ENCODE measurements at places on chromosomes 1 and 21.

GRCh38 chr1:247906504-247907047, 11.2 kb downstream of the OR2W3 start:
- DNase-seq = no peak

DNA sequence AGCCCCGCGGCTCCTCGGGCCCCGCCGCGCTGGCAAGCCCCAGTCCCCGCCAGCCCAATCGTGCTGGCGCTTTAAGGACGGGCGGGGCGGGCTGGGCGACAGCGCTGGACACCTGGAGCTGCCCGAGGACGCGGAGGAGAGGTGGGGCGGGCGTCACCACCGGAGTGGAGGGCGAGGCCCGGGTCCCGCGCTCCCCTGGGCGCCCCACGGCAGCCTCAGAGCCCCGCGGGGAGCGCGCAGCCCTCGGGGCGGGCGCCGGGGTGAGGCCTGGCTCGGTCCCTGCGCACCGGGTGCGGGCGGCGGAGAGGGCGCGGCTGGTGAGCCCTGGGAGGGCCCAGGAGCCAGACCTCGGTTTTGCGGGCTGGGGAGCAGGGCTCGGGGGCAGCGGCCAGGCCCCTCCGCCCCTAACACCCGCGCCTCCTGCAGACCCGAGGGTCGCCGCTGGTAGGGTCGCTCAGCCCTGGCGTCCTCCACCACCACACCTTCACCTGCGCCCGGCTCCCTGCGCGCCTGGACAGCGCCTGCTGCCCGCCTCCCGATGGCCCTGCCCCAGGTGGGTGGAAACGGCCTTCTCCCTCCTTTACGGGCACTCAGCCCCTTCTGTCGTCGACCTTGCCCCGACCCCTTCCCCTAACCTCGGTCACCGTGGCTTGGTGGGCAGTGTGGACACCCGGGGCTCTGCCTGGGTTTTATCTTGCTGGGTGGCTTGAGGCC, at the start of gene TMEM61:
TSS of gene TMEM61 (plus strand) at position 101 of the 714 bp plus-strand sequence. CDS start at position 539, 438 bp downstream.
- peak; percentile 46 for DNase-seq

- DNase-seq = no peak
These were observed 1.5 kb downstream of the L1TD1 start for GRCh38 chr1:62196086-62196690.

DNA sequence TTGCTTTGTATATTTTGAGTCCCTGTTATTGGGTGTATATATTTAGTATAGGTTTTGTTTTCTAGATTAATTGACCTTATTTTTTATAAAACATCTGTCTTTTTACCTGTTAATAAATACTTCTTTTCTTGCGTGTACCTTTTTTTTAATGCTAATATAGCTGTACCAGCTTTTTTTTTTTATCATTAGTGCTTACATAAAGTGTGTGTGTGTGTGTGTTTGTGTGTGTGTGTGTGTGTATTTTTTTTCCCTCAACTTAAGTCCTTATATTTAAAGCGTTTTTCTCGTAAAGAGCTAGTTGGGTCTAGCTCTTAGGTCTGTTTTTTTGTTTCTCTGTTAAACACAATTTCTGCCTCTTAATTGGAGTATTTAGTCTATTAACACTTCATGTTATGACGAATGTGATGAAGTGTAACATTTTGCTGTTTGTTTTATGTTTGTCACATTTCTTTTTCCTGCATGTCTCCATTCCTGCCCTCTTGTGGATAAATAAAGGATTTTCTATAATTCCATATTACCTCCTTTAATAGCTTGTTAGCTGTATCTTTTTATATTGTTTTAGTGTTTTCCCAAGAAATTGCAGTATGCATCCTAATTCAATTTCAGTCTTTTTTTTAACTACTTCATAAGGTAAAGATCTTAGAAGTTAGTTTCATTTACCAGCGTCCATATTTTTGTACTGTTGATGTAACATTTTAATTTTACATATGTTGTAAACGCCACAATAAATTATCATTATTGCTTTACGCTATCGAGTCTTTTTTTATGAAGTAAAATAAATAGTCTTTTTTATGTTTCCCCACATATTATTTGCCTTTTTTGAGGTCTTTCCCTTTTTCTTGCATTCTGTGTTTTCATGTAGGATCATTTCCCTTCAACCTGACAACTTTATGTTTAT, 4.3 kb downstream of the PRMT2 start:
- DNase-seq = no peak

- no peak for DNase-seq
These were observed 11.9 kb downstream of the PRXL2B start for GRCh38 chr1:2598329-2598931.

DNA sequence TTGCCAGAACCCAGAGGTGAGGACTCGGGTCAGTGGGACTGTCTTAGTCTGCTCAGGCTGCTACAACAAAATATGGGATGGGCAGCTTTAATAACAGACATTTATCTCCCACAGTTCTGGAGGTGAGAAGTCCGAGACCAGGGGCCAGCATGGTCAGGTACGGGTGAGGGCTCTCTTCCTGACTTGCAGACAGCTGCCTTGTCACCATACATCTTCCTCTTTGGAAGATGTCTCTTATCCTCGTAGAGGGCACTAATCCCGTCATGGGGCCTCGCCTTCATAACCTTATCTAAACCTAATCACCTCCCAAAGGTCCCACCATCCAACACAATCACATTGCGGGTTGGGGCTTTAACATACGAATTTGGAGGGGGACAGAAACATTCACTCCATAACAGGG, 51.9 kb downstream of the GLUL start:
- no peak for DNase-seq

DNA sequence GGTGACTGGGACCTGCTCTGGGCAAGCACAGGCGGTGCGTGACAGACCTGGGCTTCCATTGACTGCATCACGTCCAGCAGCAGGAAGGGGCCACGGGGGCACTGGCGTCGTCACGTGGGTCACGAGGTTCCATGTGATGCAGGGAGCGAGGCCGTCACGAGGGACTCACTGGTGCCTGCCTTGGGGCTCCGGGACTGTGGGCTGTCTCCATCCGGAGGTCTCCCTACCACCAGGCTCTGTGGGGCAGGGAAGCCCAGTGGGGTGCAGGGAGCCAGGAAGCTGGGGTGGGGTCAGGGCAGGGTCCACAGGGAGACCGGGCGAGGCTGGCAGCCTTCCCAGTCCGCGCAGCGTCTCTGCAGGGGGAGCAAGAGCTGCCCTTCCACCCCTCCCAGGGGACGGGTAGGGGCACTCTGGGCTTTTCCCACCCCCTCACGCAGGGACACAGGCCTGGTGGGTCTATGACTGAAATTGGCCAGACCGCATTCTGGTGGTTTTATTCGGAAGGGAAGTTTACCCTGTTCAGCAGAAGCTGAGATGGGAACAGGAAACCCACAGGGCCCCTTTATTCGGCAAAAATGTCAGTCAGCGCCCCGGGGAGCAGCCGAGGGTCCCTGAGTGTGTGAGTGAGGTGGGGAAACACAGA, 416 bp upstream of the TNFRSF14 start:
- DNase-seq = peak; percentile 65

DNA sequence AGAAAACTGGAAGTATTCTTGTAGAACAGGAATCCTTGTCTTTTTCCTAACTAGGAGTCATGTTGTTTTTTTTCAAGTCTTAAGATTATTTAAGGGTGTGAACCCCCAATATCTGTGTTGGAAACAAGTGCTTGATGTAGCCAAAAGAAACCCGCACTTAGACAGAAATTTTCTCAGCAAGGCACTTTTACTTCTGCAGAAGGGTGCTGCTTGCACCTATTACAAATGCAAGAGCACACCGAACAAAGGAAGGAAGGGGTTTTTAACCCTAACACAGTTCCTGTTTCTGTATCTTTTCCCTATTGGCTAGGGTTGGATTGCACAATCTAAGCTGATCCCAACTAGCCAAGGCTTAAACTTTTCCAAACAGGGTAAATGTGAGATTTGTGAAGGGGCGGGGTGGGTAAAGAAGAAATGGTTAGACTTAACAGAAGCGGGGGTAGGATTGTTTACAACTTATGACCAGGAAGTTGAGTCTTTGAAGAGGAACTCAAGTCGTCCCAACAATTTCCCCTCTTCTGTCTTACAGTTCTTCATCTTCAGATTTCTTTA, 75.1 kb downstream of the ZFYVE9 start:
- DNase-seq = no peak

DNA sequence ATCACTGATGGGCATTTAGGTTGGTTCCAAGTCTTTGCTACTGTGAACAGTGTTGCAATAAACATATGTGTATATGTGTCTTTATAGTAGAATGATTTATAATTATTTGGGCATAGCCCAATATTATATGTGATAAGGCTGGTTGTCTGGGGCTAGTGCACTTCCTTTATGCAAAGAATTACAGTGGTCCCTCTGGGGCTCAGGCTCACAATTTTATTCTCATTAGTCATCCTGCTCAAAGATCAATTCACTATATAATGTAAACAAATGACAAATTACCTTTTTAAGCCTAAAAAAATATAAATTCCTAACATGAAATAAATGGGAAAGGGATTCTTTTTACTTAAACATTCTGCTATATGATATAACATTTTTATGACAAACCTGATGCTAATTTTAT, 5.0 kb downstream of the PLPPR4 start:
- no peak for DNase-seq

- DNase-seq = no peak
These were observed 22.9 kb upstream of the PHGDH start for GRCh38 chr1:119688810-119689209.

DNA sequence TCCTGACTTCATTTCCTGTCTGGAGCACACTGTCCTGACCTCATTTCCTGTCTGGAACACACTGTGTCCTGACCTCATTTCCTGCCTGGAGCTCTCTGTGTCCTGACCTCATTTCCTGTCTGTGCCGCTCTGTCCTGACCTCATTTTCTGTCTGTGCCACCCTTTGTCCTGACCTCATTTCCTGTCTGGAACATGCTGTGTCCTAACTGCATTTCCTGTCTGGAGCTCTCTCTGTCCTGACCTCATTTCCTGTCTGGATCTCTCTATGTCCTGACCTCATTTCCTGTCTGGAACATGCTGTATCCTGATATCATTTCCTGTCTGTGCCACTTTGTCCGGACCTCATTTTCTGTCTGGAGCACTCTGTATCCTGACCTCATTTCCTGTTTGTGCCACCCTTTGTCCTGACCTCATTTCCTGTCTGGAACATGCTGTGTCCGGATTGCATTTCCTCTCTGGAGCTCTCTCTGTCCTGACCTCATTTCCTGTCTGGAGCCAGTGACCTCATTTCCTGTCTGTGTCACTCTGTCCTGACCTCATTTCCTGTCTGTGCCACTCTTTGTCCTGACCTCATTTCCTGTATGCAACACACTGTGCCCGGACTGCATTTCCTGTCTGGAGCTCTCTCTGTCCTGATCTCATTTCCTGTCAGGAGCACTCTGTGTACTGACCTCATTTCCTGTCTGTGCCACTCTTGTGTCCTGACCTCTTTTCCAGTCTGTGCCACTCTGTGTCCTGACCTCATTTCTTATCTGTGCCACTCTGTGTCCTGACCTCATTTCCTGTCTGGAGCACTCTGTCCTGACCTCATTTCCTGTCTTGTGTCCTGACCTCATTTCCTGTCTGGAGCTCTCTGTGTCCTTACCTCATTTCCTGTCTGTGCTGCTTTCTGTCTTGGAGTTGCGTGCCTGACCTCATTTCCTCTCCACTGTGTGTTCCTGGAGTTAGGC, 27.6 kb downstream of the SKI start:
- DNase-seq = peak; percentile 48

GRCh38 chr1:248730507-248731335, 24.8 kb downstream of the LYPD8 start:
- peak; percentile 60 for DNase-seq

DNA sequence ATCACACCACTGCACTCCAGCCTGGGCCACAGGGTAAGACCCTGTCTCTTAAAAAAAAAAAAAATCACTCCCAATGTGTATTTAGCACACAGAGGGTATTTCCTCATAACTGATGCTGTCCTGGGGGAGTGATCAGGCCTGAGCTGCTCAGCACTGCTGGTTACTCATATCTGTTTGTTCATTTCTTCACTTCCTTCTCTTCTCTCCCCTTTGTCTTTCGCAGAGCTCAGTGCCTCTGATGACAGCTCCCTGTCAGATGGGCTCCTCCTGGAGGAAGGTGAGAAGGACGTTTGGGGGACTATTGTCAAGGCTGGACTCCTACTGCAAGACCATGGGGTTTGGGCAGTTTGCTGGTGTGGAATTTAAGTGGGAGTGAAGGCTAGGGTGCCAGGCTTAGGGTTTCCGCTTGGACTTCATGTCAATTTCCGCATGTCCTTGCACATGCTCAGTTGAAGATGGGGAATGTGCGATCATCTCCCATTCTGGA, 13.0 kb downstream of the INAVA start:
- DNase-seq = no peak

GRCh38 chr21:31110430-31110829, 72.2 kb upstream of the KRTAP19-8 start:
- DNase-seq = peak; percentile 67

GRCh38 chr1:236623371-236624166, 19.3 kb upstream of the HEATR1 start:
- no peak for DNase-seq

- no peak for DNase-seq
These were observed 22.9 kb downstream of the HTR1D start for GRCh38 chr1:23194119-23194984.

- no peak for DNase-seq
These were observed 19.5 kb upstream of the SHE start for GRCh38 chr1:154521695-154522094.

- no peak for DNase-seq
These were observed 8.4 kb downstream of the MMACHC start for GRCh38 chr1:45508295-45509151.

- no peak for DNase-seq
These were observed 177.5 kb downstream of the ASTN1 start for GRCh38 chr1:176987016-176987415.

DNA sequence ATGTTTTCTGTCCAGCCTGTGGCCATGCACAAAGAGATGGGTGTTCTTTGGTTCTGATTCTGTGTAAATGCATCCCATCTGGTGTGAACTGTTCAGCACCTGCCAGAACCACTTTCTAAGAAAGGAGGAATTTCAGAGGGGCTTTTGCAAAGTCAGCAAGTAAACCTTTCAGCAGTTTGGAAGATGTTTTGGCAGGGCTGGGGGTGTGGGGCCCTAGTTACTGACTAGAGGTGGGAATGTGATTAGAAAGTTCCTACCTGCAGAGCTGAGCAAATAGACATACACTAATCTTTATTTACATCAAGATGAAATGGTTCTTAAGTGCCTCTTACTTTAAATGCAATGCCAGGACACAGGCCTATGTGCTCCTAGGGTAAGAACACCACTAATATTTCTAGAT, 378.1 kb upstream of the USP24 start:
- no peak for DNase-seq

DNA sequence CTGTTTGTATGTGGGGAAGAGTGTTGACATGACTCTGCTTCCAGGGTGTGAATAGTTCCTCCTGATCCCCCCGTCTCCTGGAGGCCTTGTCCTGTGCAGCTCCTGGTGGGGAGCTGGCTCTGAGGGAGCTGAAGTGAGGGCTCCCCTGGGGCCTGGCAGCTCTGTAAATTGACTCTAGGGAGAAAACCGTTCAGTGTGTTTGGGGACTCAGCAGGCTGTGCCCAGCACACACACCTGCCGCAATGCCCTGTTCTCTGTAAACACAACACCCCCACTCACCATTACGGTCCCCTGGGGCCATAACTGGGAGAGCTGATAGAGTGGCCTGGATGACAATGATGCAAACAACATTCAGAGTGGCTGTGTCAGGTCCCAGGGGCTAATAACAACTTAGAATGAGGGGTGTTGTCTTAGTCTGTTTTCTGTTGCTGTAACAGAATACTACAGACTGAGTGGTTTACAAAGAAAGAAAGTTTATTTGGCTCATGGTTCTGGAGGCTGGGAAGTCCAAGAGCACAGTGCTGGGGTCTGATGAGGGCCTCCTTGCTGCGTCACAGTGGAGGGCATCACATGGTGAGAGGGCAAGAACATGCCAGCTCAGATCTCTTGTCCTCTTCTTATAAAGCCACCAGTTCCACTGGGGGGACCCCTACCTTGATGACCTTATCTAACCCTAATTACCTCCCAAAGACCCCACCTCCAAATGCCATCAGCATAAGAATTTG, 15.3 kb downstream of the ADORA1 start:
- DNase-seq = peak; percentile 93

GRCh38 chr1:193494368-193494767, 308.0 kb upstream of the B3GALT2 start:
- DNase-seq = peak; percentile 10

Data from NCI-H1417 (cell line).